ENCODE measurements at places on chromosomes 6 and 20. TPM values are rescaled to one million over a fixed set of nuclear protein-coding genes. Genes with fewer than 3 reads are reported as not detected.

The SRSF12 gene
- total RNA-seq, result 12.1 TPM

The DDAH2 gene
- total RNA-seq, result 62.9 TPM

GRCh38 chr6:167688123-167688522 lies 138.6 kb upstream of the AFDN start:
- DNase-seq, result no peak
- H3K27ac ChIP-seq, result no peak overlapping the region
- H3K4me1 ChIP-seq, result peaks cover 27% of the 10 kb centered on the region
- H3K27me3 ChIP-seq, result peaks cover 5% of the 10 kb centered on the region
- H3K4me3 ChIP-seq, result no peak overlapping the region
- H3K36me3 ChIP-seq, result no peaks in the 10 kb centered on the region

DNA sequence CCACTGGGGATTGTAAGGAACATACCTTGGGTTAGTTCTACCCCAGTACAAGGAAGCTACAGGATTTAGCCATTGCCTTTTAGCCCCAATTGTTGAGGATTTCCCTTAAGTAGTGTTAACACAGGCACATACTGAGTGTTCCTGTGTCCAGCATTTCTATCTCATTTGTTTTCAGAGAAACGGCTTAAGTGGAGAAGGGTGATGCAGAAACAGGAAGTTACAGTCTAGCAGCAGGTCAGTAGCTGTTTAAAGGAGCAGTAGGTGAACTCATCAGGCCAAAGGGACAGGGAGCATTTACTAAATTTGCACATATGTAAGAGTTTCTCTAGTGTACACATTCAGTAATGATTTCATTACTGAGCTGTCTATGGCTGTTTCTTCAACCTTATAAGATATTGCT lies 644.2 kb upstream of the GJE1 start:
- no peak overlapping the region for H3K27ac ChIP-seq
- no peak for DNase-seq
- no peaks in the 10 kb centered on the region for H3K4me1 ChIP-seq

- no peaks in the 10 kb centered on the region for H3K36me3 ChIP-seq
- H3K27ac ChIP-seq, result no peak overlapping the region
- DNase-seq, result no peak
- H3K4me1 ChIP-seq, result no peaks in the 10 kb centered on the region
- no peaks in the 10 kb centered on the region for H3K27me3 ChIP-seq
- H3K4me3 ChIP-seq, result no peak overlapping the region
Measured at GRCh38 chr6:6610031-6610591, 21.6 kb downstream of the LY86 start.

GRCh38 chr6:3312604-3313231 lies 54.0 kb downstream of the PSMG4 start:
- H3K4me1 ChIP-seq, result peaks cover 15% of the 10 kb centered on the region
- peaks cover 2% of the 10 kb centered on the region for H3K36me3 ChIP-seq
- no peak for DNase-seq

GRCh38 chr6:156747715-156748114 lies 29.5 kb upstream of the ARID1B start:
- H3K36me3 ChIP-seq, result no peaks in the 10 kb centered on the region
- DNase-seq, result no peak
- no peaks in the 10 kb centered on the region for H3K4me1 ChIP-seq
- no peak overlapping the region for H3K4me3 ChIP-seq
- no peak overlapping the region for H3K27ac ChIP-seq

- H3K4me1 ChIP-seq, result no peaks in the 10 kb centered on the region
- H3K36me3 ChIP-seq, result no peaks in the 10 kb centered on the region
- H3K27ac ChIP-seq, result no peak overlapping the region
- no peaks in the 10 kb centered on the region for H3K27me3 ChIP-seq
- H3K4me3 ChIP-seq, result no peak overlapping the region
Measured at GRCh38 chr20:51140671-51141070, 117.8 kb upstream of the KCNG1 start.

GRCh38 chr6:372336-372911 lies 19.1 kb upstream of the IRF4 start:
- no peak for DNase-seq
- H3K4me3 ChIP-seq, result no peak overlapping the region
- H3K4me1 ChIP-seq, result peaks cover 7% of the 10 kb centered on the region
- H3K27me3 ChIP-seq, result peaks cover 4% of the 10 kb centered on the region

DNA sequence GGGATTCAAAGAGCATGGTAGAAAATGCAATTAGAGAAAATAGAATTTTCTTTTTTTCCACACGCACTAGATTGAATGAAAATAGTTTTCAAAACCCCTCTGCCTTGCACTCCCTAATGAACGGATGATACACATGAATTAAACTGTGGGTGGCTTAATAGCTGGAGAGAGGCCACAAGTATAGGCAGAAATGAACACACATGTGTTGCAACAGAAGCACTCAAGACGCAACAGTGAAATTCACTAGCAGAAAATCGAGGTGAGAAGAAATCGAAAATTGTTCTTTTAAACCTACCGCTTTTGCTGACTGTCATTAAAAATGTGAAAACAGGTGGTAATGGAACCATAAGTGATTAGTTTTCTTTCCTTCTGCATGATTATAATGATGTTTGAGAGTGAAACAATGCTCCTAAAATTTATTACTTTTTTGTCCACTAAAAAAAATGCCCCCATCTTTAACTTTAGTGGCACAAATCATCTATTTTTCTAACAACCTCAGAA lies 80.1 kb upstream of the SHLD1 start:
- H3K4me1 ChIP-seq, result no peaks in the 10 kb centered on the region
- H3K4me3 ChIP-seq, result no peak overlapping the region
- H3K27ac ChIP-seq, result no peak overlapping the region
- no peaks in the 10 kb centered on the region for H3K36me3 ChIP-seq

DNA sequence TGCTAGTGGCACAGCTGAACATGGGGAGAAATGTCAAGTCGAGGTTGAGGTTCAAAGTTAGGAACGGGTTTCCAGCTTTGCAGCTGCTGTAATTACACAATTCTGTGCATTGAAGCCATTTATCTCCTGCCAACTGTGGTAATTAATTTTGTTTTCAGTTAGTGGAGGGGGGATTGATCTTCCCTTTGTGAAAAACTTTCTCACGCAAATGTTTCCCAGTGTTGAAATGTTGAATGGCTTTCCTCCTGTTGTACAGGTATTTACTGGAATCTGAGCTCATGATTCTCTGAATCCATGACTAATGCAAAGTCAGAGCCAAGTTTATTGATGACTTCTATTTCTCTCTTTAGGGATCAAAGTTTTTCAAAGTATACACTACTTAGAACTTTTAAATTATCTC lies 198.4 kb upstream of the SLC35B3 start:
- no peaks in the 10 kb centered on the region for H3K4me1 ChIP-seq
- H3K4me3 ChIP-seq, result no peak overlapping the region
- DNase-seq, result no peak
- no peaks in the 10 kb centered on the region for H3K36me3 ChIP-seq
- no peak overlapping the region for H3K27ac ChIP-seq

DNA sequence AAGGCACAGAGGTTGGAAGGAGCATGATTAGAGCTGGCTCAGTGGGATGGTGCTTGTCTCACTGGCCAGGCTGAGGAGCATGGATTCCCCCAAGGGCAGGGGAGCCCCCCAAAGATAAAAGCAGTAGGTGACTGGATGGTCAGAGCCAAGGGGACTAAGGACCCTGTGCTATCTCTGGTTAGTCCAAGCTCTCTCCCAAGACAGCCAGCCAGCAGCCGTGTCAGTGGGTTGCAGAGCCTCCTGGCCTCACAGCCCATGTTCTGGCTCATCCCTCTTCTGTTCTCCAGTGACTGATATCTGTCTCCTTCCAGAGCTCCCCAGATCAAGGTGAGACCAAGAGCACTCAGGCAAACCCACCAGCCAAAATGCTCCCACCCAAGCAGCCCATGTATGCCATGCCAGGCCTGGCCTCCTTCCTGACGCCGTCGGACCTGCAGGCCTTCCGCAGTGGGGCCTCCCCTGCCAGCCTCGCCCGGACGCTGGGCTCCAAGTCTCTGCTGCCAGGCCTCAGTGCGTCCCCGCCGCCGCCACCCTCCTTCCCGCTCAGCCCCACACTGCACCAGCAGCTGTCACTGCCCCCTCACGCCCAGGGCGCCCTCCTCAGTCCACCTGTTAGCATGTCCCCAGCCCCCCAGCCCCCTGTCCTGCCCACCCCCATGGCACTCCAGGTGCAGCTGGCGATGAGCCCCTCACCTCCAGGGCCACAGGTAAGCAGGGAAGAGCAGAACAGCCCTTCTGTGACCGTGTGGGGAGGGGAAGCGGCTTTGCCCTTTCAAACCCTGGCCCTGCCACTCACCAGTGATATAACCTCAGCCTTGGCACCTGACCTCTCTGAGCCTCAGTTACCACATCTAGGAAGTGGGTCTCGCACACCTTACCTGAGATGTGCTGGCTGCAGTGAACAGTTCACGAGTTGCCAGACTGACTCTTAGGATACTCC lies 121.3 kb downstream of the JPH2 start:
- DNase-seq, result no peak
- peaks cover 12% of the 10 kb centered on the region for H3K36me3 ChIP-seq
- no peak overlapping the region for H3K4me3 ChIP-seq
- H3K4me1 ChIP-seq, result peaks cover 12% of the 10 kb centered on the region
- no peak overlapping the region for H3K27ac ChIP-seq

Measured in spinal cord (tissue), 10 donors.